ENCODE measurements at places on chromosomes 6 and 20.

GRCh38 chr20:33685328-33686099 is 671 bp downstream of the E2F1 start:
- no peak for DNase-seq

- no peak for DNase-seq
Measured at GRCh38 chr6:51467231-51467952, 620.0 kb downstream of the PKHD1 start.

- DNase-seq: no peak
Measured at GRCh38 chr6:135633573-135633972, 136.0 kb upstream of the AHI1 start.

DNA sequence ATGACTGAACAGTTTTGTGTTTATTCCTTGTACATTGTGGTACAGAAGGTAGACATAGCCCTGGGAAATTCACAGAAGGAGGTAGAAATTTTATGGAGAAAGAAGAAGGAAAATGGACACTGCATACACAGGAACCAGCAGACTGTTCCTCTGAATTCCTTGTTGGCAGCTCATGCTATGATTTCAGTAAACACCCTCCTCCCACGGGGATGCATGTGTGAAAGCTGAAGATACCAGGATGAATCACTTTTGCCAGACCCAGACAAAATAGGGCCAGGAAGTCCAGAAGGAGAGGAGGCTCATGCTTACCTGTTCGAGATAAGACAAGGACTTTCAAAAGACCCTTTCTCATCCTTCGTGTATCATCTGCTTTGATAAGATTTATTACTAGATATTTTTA is 110.3 kb upstream of the GGTLC1 start:
- DNase-seq: no peak

DNA sequence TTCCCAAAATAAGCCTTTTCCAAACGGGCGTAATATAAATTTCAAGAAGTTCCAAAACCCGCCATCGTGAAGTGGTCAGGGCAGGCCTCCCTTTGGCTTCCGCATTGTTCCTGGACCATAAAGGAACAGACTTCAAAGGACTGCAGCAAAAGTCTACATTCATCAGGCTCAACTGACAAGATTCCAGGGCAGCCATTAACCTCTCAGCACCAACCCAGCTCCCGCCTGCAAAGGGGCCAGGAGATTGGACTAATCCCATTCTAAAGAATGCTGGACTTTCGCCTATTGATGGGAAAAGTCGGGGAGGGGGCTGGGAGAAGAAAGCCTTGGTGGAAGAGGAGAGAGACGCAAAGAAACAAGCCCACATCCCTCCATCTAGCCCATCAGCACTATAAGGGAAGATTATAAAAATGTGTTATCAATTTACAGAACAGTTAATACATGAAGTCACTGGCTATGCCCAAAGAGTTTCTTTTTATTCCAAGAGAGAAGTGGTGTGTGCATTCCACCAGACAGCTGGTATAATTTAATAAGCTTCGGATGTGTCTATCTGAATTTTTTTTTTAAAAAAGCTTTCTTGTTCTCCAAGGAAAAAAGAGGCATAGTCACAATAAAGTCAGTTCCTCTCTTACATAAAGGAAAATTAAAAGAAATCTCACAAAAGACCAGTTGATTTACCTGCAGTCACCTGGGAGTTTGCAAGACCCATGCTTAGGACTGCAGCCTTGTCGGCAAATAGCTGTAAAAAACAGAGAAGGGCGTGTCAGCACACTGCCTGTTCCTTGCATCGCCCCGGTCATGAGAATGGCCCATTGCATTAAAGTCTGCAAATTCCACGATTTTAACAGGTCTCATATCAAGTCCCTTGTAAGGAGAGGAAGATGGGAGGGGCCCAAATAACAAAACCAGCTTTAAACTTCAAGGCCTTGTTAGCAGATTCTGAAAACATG is 17.8 kb downstream of the JAG1 start:
- DNase-seq: no peak

All from substantia nigra (tissue), 51 donors.